ENCODE measurements at places on chromosomes 2 and 18.

- peak; percentile 80 for DNase-seq
These were observed 97.6 kb downstream of the NDUFA10 start for GRCh38 chr2:239927424-239927981.

GRCh38 chr18:49619801-49620200 is 57.9 kb downstream of the LIPG start:
- DNase-seq, result no peak

GRCh38 chr2:22944143-22944542 is 440.8 kb upstream of the KLHL29 start:
- no peak for DNase-seq

DNA sequence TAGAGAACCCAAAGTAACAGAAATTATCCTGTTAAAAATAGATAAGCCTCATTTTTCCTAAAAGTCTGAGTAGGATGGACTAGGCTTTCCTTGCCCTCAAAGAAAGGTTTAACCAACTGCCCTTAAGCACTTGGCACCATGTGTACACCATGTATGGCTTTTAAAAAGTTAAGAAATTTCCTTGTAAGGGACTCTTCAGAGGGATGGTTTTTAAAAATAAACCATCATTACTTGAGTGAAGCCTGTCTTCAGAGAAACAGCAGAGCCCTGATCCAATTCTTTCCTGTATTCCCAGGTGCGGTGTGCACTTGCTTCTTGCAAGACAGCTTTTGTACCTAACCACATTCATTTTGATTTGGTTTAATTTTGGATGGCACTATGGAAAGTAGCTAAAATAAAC is 1.1 kb upstream of the NEMP2 start:
- DNase-seq, result no peak

DNA sequence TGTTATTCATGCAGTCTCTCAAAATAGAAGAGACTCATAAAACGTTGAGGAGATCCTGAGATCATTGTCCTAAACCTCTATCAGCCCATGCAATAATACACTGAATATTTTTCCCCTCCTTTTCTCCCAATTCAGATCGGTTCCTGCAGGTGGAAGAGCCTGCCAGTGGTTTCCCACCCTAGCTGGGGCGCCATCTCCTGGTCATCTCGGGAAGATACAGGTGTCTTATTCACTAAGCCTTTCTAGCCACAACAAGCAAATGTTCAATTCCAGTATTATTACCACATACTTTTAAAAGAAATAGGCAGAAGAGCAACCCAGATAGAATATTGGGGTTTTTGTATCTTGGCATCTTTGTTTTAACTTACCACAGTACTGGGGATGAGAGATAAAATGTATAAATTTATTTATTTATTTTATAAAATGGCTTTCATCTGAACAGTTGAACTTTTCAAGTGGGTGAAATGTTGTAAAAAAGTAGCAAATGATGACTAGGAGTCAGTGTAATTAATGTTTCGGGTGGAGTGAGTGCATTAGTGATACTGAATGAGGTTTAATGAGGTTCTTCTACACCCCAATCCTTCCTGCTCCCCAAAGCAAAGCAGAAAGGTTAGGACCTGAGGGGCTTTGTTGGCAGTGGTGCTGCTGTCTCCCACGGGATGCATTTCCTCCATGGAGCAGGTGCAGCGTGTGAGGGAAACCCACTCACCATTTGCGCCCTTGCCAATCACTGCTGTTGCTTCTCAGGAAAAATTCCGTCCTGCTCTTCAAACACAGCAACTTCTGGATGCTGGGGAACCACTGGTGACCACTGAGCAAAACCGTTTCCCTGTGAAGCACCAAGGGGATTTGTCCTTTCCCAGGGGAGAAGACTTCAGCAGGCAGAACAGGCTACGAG is 147.1 kb upstream of the FHL2 start:
- peak; percentile 74 for DNase-seq
